ENCODE measurements at places on chromosomes 1 and 21. TPM values are rescaled to one million over a fixed set of nuclear protein-coding genes. Genes with fewer than 3 reads are reported as not detected.

TCHH gene
- total RNA-seq: 0.47 TPM

CELA3B gene
- not detected for total RNA-seq

LCE1B gene
- 0.24 TPM for total RNA-seq

MASP2 gene
- total RNA-seq: 1.5 TPM

TNFRSF9 gene
- total RNA-seq: 0.19 TPM

CFHR4 gene
- 0.19 TPM for total RNA-seq
